Kidney capillary endothelial cell (primary cell): ENCODE measurements at places on chromosomes 4 and X.

DNA sequence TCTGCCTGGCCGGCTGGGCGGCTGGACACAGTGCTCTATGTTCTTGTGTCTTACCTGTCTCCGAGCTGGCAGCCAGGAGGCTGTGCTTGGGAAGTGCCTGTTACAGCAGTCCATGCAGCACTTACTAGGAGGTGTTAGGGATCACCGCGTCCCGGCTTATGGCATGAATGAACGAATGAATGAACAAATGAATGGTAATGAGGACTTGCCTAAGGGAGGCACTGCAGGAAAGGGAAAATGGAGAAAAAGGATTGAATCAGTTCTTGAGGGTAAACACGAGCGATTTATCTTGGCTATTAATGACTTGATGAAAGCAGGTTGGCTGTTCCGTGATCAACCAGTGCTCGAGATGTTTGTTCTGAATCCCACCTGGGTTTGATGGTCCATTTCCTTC lies 31.1 kb downstream of the TBC1D14 start:
- DNase-seq, result no peak

GRCh38 chr4:138555584-138555983 lies 313.4 kb upstream of the SLC7A11 start:
- DNase-seq, result no peak

DNA sequence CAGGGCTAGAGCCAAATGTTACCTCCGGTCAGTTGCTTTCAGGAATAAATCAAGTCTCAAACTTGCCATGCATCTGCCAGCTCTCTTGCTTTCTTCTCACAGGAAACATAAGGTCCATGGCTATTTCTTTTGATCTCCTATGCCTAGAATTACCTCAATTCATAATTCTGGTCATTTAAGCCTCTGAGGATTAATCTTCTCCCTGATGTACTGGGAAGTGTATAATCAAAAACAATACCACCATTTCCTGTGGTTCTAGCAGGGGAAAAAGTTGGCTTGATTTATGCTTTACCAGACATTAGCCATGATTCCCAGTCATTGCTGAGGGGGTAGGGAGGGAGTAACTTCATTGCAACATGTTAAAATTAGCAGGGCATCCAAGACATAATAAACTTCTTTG lies 268.7 kb upstream of the EMCN start:
- no peak for DNase-seq

DNA sequence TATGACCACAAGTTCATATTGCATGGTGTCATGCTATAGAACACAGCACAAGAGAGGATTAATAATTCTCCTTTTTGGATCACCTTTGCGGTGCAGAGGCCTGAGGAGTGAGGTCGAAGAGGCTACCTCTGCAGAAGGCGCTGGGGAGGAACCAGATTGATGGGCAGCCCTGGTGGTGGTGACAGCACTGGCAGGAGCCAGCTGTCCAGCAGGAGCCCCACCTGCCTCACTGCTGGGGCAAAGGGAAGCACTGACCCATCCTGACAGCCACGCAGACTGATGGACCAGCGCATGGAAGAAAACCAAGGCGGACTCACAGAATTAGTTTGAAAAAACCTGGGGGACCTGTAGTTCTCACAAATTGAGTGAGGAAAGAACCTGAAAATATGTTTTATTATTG lies 50.9 kb downstream of the COX18 start:
- DNase-seq, result no peak

DNA sequence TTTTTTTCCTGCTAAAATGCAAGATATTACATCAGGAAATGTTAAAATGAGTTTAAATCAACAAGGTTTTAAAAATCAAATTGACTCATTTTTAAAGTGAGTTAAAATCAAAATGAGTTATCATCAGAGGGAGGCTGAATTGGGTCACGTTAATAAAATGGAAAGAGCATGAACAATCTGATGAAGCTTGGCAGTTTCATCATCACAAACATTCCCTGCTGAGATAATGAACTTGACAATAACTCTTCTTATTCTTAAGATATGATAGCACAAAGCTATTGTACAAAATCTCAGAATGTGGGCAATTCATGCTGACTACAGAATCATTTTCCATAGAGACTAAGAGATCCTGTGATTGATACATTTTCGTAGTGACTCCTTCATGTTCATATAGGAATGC lies 1086.7 kb downstream of the STIM2 start:
- no peak for DNase-seq

GRCh38 chr4:89604951-89605350 lies 232.0 kb downstream of the SNCA start:
- no peak for DNase-seq

DNA sequence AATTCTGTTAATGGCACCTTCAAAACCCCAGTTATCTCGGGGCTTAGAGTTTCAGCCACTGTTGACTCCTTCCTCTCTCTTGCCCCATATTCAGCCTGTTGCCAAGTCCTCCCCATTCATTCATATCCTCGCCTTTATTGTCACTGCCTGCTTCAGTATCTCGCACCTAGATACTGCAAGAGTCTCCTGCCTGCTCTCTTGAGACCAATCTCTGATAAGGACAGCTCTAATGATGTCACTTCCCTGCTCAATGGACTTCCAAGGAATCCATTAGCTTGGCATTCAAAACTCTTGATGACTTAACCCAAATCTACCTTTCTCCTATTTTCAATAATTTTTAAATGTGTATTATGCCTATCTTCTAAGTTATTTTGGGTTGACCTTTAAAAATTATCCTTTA lies 1.1 kb upstream of the UBE2A start:
- DNase-seq, result no peak

- DNase-seq, result no peak
These were observed 481.3 kb downstream of the NAF1 start for GRCh38 chr4:162685410-162685809.

DNA sequence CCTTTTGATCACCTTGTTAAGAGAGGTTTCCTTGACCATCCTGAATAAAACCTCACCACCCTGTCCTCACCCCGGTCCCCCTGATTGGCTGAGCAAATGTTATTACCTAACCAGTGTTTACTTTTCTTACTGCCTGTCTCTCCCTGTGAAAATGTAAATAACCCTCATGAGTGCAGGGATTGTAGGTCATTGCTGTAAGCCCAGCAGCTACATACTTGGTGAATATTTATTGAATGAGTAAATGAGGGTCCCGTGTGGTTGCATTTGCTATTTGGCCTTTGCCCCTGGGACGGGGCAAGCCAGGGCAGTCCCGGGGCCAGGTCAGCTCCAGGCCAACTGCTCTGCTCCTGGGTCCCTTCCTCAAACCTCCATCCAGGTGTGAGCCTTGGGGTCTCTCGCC lies 55.5 kb upstream of the CLCN4 start:
- no peak for DNase-seq

- no peak for DNase-seq
These were observed 931.2 kb downstream of the CCSER1 start for GRCh38 chr4:91058345-91058744.

- DNase-seq, result no peak
These were observed 297.0 kb upstream of the KLF3 start for GRCh38 chr4:38366997-38367396.

DNA sequence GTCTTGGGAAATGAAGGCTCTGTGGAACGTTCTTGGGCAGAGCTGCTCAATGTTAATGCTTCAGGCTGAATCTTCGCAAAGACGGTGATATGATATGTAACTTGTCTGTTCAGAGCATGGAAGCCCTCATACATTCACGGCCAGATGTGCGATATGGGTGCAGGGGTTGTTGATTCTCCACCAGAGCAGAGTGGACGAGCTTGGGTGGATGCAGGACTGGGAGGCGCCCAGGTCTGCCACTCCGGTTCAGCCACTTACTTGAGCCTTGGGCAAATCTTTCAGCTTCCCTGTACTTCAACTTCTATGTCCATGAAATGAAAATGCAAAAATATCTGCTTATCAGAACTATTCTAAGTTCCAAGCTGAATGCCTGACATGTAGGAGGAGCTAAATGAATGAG lies 47.4 kb upstream of the MND1 start:
- DNase-seq, result no peak

DNA sequence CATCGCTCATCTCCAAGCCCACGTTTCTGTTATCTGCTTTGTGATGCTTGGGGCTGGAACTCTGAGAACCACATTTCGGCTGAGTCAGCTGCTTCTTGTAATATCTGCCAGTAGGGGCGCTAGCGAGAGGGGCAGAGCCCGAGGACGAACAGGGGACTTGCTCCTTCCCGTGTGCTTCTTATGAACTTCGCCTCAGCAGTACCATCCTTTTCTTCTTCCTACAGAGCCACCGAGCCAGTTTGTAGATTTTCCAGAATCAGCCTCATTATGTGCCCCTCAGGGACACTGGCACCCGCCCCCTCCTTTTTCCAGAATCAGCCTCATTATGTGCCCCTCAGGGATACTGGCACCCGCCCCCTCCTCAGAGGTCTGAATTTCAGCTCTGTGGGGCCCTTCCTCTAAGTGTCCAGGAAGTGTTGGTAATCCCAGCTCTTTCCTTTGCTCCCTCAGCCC lies 441.7 kb upstream of the RASGEF1B start:
- peak; percentile 37 for DNase-seq

DNA sequence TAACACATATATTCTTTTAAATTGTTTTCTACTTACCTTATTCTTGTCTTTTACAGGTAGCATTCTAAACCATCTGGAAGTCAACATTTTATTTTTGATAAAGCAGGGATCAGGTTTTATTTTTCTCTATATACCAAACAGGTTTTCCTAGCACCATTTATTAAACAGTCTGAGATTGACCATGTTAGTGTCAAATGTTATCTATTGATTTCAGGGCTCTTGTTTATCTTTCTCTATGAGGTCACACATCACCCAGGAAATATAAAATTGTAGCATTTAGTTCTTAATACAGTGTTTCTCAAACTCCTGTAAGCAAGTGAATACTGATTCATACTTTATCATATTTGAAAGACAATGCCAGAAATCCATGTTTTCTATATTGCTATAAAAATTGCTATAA lies 28.1 kb downstream of the PPP4R3C start:
- DNase-seq, result no peak

DNA sequence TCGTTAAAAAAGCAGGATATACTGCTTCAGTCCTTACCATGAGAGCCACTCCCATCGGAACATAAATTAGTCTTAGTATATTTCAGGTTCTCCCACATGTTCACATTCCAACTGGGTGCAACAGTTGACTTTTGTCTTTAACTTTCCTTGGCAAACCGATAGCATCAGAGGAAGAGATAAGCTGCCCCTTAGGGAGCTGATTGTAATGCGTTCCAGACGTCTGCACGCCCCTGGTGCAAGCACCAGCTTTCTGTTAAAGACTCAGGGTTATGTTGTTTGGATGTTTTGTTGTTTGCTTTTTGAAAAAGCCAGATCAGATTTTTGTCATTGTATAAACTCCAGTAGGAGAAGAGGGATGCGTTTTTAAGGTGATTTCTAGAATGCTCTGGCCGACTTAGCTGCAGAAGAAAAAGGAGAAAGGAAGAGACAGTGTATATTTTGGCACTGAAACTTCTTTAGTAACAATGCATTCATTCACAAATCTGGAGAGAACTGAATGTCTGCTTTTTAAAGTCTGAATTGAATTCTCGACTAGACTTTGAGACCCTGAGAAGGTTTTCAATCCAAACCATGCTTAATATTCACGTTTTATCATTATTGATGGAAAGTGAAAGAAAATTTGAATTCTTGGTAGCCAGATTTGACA lies 160.9 kb downstream of the CBR4 start:
- no peak for DNase-seq

DNA sequence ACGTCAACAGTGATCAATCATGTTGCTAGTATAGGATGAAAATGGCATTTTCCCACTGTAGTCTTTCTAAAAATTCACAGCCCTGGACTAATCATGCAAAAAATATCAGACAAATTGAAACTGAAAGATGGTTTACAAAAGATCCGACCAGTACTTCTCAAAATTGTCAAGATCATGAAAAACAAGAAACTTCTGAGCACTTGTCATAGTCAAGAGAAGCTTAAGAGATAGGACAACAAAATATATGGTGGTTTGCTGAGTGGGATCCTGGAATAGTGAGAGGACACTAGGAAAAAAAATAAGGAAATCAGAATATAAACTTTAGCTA lies 101.1 kb downstream of the NAA11 start:
- DNase-seq, result no peak
